ENCODE measurements at places on chromosomes 6 and 20.
A peak's percentile ranks its signal among the peaks of the same experiment; 100 is the strongest.

DNA sequence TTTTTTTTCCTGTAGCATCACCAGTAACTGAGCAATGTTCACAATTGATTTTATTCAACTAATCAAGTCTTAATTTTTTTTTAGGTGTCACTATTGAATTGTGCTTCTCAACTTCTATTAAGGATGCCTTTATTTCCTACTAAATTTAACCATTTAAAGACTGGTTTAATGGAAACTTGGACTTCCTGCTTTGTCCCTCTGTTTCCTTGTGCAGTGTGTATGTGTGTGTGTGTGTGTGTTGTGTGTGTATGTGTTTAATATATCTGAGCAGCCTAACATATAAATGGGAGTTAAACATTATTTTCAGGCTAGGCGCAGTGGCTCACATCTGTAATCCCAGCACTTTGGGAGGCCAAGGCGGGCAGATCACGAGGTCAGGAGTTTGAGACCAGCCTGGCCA lies 1.8 kb downstream of the SERPINB6 start:
- DNase-seq: no peak

GRCh38 chr6:116779573-116780164 lies 14.2 kb upstream of the FAM162B start:
- DNase-seq: no peak

DNA sequence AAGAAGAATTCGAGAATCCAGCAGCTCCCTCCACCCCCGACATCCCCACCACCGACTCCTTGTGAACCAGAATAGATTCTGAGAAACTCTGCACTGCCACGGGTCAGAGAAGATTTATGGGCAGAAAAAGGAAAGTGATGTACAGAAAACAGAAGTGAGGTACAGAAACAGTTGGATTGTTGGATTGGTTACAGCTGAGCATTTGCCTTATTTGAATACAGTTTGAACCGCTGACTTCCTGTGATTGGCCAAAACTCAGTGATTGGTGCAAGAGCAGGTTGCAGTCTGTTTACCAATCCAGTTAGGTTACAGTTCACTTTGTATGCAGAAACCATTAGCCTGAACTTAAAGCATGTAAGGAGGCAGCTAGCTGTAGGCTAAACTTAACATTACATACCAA lies 131.2 kb upstream of the HDDC2 start:
- no peak for DNase-seq

DNA sequence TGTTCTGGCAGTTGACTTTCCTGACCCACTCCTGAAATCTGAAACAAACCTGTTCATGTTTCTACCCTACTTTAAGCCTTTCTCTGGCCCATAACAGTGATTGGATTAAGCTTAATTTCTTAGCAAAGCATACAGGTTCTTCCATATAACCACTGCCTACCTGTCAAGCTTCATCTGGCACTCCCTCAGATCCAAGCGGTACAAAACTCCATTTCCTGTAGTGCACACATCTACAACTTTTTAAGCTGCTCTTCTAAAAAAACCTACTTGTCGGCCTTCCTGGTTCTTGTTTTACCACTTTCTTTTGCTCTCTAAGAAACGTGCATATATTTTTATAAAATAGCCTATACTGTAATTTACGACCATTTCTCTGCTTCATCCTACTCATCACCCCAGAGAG lies 916 bp upstream of the PPP1R11 start:
- DNase-seq: no peak

- DNase-seq: no peak
Observed at GRCh38 chr6:137765059-137765458, 102.0 kb upstream of the TNFAIP3 start.

- DNase-seq: peak; percentile 18
Observed at GRCh38 chr6:84763003-84763885, 1.2 kb downstream of the TBX18 start.

DNA sequence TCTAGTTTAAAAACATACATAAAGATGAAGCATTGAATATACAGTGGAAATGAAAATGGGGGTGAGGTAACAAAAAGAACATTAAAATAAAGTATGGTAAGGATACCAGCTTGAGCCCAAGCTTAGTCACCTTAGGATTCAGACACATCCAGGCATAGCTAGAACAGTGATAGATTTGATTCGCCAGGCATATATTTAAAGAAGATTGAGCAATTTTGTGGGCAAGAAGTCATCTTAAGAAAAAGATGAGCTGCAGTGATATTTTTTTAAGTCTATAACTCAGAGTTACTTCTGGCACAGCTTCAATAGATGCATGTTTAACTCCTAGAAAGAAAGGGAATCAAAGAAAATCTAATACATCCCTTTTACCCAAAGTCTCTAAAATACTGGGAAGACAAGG lies 97.9 kb downstream of the BMP5 start:
- DNase-seq: no peak

DNA sequence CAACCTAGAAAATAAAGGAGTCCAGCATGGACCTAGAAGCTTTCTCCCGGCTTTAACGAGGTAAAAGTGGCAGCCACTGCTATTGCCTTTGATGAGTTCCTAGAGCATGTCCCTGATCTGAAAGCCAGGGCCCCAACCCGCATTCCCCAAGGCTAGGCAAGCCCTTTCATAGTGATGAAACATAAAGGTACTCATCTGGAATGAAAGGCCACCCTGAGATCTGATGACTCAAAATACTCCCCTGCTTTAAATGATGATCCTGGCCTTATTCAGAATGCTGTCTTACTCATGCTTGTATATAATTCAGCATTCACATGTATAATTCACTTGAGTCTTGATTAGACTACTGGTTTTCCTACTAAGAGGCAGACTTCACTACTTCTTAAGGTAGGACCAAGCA lies 21.3 kb downstream of the TTPAL start:
- DNase-seq: no peak

GRCh38 chr6:151617539-151617938 lies 123.7 kb downstream of the CCDC170 start:
- no peak for DNase-seq

DNA sequence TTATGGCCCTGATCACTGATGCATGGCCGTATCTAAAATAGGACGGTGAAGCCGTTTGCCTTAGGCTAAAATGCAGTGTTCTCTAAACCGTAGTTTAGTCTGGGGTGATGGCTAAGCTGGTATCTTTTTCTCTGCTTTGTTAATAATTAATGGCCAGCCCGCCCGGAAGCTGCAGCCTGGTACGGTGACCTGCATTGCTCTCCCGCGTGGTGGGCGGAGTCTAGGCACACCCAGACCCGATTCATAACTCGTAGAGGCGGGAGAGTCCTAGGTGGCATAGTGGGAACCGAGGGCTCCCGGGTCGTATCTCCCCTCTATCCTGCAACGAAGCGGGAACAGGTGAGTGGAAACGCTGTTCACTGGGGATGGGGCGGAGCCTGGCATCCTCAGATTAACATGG lies 5.5 kb downstream of the CDH4 start:
- DNase-seq: no peak

DNA sequence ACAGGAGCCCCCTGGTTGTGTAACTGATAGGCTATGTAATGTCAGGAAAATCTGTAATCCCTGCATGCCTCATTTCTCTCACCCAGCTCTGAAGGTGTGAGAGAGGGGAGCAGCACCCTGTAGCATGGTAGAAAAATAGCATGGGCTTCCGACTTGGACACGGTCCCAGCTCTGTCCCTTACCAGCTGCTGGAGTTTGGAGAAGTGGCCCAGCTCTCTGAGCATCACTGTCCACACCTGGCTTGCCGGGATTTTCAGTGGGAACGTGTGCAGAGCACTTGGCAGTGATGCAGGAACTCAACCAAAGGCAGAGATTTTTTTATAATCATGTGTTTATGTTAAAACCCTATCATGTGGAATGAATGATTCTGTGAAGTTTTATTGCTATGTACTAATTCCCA lies 34.6 kb downstream of the STK35 start:
- DNase-seq: no peak

DNA sequence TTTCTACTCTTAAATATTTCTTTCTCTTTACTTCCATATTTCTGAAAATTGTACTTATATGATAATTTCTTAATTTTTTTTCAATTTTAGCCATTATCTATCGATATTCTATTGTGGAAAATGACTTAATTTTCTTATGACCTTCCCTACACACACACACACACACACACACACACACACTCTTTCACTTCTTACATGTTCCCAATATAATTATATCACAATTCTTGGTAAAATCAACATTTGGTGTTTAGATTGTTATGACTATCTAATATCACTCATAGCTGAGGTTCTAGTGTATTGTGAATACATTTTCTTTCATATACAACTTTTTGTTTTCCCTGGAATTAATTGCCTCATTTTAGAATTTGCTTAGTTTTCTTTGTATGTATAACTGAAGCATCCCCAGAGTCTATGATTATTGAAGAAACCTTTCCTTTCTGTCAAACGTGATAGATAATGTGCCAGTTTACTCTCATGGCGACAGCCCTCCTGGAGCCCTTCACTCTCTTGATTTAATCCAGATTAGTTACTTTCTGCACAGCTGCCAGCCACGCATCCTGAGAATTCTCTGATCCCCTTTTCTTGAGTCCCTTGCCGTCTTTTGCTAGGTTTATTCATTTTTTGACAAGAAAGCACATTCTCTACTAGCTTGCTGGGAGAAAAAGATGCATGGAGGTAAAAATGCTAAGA lies 63.4 kb downstream of the RNF182 start:
- DNase-seq: no peak

DNA sequence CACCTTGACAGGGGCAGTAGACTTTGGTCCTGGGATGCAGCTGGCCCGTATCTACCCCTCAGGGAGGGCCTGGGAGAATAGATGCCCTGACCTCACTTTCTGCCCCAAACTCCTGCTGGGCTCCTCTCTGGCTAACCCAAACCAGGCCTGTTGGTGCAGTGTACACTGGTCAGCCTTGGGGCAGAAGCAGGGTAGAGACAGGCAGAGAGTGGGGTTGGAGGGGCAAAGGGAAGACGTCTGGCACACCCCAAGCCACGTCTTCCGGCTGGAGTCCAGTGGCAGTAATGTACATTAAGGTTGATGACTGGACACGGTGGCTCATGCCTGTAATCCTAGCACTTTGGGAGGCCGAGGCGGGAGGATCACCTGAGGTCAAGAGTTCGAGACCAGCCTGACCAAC lies 9.3 kb downstream of the DDR1 start:
- no peak for DNase-seq

- no peak for DNase-seq
Observed at GRCh38 chr6:148851683-148852556, 105.1 kb downstream of the UST start.

DNA sequence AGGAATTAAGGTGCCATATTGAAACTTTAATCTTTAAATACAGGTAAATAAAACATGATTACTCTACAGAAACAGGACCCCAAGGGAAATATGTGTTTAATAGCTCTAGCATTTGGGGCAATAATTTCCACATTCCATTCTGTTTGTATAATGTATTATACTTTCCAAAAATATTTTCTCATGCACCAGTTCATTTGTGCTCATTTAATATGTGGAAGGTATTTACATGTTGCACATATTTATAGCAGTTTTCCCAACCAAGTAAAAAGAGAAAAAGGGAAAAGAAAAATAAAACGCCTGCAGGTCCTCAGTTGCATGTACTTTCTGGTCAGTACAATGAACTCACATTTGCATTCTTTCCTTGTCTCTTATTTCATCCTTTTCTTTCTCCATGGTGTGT lies 129.5 kb upstream of the SULF2 start:
- DNase-seq: no peak

DNA sequence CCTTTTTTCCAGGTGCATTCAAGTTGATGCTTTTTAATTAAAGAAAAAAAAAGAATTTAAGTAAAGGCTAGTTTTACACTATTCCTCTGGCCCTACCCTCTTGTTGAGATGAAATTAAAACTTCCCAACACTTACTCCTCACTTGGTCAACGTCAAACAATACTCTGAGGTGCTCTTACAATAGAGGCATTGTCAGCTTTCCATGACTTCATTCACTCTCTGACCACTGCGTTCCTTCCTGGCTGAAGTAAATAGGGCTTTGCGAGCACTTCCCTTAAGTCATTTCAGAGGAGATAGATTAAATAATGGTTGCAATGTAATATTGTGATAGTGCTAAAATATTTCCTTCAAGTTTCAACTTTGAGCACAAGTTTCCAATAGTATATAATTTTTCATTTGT lies 229.8 kb upstream of the CEP162 start:
- no peak for DNase-seq

Measured in neural crest cell (in vitro differentiated cells).